ENCODE measurements at places on chromosomes 2 and 18.

DNA sequence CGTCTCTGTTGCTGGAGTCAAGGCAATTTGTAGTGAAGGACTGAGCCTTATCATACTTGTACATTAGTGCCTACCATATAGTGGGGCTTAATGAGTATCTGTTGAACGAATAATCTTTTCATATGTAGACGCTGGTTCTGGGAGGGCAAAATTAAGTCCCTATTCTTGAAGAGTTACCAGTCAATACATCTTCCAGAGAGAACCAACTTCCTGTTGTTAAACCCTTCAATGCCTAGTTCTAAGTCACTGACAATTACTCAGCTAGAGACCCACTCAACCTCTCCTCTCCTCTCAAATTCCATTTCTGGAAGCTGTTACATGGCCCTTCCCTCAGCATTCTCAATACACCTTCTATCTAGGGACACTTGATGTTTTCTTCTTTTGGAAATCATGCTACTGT, 1.1 kb upstream of the MOB4 start:
- no peak for DNase-seq

DNA sequence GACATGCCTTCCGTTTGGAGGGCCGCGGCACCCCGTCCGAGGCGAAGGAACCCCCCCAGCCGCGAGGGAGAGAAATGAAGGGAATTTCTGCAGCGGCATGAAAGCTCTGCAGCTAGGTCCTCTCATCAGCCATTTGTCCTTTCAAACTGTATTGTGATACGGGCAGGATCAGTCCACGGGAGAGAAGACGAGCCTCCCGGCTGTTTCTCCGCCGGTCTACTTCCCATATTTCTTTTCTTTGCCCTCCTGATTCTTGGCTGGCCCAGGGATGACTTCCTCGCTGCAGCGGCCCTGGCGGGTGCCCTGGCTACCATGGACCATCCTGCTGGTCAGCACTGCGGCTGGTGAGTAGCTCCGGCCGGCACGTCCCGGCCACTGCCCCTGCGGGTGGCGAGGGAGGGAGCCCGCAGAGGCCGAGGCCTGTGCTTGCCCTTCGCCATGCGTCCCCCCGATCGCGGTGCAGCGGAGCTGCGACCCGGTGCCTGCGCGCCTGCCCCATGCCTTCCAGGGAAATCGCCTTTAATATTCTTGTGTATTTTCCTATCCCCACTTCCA, 1.2 kb downstream of the BMPR2 start:
- DNase-seq, result peak; percentile 21

DNA sequence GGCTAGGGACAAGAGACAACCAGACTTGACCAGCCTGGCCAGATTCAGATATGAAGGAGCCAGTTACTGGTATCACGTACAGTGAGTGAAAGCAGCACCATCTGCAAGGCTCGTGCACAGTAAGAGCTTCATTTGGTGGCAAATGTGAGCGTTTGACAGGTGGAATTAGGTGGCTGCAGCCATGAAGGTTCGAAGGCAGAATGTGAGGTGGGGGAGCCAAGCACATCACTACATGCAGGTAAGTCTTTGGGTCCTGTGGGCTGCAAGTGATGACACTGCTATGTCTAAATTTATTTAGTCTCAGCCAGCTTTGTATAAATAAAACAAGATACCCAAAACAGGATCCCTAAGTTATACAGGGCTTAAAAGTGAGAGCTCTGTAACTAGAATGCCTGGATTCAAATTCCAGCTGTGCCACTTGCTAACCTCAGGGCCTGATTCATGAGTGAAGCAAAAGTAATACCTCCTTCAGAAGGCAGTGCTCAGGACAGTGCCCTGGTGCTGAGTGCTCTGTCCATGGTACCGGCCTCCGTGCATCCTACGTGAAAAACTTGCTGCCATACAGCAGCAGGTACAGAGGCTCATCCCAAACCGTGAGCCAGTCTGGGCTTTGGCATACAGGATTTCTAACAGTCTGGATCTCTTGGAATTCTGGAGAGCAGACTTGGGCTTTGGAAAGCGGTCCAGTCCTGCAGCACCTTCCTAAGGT, 18.6 kb downstream of the DDX18 start:
- no peak for DNase-seq

DNA sequence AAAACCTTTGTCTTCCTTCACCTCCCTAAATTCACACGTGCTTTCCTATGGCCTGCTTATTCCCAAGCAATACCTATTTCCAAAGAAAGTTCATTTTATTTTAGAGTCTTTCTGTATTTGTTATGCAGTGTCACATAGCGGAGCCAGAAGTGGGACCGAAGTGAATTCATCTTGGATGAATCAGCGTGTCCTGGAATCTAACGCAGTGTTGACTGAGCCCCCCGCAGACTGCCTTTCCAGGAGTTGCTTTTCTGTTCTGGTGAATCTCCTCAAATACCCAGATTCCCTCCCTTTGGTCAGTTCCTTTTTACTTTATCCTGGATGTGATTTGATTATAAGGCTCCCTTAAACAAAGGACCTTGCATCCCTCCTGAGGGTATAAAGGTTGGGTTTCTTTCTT, 10.8 kb downstream of the ALPP start:
- no peak for DNase-seq

DNA sequence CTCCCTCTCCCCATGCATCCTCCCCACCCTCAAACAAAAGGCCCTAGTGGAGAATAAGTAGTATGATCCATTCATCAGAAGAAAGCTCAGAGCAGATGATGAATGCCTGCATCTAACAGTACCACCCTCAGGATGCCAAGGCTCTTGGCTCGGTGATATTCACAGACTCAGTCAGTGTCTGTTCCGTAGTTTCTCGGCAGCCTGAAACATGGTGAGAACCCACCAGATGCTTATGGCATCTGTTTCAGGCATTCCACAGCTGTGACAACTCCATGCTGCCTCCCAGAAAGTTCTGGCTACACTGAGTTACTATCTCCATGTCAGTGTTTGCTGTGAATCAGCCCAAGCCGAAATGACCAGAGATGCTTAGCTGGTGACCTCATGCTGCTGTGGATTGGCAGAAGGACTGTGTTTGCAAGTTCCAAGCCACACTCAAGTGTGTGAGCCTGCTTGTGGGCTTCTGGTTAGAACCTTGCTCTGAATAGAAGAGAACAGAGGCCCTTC, 83.9 kb downstream of the WDSUB1 start:
- DNase-seq, result no peak

- DNase-seq, result no peak
These were observed 123.2 kb upstream of the LRP1B start for GRCh38 chr2:142254031-142254430.

DNA sequence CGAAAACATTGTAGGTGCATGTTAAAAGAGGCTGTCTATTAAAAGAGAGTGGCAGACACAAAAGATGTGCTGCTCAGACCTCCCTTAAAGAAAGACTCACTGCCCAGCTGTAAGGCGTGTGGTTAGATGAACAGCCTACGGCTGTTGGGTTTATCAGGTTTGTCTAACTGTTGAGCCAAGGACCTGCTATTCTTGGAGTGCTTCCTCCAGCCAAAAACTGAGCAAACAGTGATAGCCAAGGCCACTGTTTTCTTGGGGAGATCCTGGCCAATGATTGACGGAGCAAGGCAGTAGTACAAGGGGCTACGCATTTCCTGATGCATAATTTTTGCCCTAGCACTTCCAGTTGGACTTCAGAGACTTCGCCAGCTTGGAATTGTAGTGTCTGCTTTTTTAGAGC, 1.4 kb upstream of the RAB3GAP1 start:
- DNase-seq, result no peak

DNA sequence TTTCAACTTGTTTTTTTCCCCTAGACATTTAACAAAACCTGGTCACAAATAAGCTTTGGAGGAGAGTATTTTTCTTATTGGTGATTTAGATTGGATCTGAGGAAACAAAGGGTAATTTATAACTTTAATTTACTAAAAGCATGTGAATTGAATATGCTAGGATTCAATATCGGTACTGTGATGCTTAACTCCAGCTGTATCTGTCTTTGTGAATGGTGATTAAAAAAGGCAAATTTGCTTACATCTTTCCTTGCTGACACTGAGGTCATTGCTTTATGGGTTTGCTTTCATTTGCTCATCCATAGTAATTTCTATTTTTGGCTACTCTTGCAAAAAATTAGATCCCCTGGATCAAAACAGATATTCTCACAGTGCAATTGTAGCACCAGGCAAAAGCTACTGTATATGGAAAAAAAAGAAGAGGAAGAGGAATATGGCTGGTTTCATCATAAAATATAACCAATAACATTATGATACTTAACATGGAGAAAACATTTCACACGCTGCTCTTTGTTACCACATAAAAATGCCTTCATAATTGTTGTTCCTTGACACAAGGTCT, 832.0 kb upstream of the ZEB2 start:
- DNase-seq, result no peak

DNA sequence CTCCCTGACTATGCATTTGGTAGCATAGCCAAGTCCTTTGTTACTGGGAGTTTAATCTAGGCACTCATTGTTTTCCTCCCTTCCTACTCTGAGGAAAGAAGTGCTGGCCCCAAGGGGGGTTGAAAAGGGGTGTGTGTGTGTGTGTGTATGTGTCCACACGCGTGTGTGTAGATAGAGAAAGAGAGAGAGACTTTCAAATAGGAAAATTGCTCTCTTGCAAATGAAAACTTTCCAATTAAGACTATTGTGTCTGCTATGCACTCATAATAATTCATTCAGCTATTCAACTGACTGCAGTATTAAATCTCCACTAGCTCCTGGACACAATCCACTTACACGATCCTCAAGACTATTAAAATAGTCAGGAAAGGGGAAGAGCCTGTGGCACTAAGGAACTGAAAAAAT, 92.9 kb upstream of the CSRNP3 start:
- DNase-seq, result peak; percentile 14

- no peak for DNase-seq
These were observed 37.9 kb upstream of the RPL31 start for GRCh38 chr2:100964222-100964621.

DNA sequence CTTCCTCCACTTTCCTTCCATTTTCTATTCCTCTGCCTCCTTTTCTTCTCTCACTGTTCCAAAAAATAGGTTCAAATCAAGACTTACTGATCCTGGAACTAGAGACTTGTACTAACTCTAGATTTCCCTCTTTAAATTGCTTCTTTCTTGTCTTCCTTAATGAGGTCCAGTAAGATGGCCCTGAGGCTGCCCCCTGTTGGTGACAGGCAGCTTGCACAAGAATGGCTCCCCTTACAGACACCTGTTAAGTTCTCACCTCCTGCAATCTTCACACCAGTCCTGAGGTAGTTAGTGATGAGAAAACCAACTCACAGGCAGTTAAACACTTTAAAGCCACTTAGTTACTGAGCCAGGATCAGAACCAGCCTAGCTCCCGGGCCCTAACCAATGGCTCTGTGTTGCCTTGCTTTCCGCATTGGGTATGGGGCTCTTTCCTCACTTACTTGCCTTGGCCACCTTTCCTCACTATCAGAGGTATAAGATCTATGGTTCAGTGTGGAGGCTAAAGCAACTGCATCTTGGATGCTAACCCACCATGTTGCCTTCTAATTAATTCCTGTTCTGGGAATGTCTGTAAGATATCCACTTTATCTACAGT, 130.6 kb downstream of the AKAIN1 start:
- no peak for DNase-seq

GRCh38 chr2:67670747-67671183, 273.6 kb downstream of the ETAA1 start:
- DNase-seq, result no peak

DNA sequence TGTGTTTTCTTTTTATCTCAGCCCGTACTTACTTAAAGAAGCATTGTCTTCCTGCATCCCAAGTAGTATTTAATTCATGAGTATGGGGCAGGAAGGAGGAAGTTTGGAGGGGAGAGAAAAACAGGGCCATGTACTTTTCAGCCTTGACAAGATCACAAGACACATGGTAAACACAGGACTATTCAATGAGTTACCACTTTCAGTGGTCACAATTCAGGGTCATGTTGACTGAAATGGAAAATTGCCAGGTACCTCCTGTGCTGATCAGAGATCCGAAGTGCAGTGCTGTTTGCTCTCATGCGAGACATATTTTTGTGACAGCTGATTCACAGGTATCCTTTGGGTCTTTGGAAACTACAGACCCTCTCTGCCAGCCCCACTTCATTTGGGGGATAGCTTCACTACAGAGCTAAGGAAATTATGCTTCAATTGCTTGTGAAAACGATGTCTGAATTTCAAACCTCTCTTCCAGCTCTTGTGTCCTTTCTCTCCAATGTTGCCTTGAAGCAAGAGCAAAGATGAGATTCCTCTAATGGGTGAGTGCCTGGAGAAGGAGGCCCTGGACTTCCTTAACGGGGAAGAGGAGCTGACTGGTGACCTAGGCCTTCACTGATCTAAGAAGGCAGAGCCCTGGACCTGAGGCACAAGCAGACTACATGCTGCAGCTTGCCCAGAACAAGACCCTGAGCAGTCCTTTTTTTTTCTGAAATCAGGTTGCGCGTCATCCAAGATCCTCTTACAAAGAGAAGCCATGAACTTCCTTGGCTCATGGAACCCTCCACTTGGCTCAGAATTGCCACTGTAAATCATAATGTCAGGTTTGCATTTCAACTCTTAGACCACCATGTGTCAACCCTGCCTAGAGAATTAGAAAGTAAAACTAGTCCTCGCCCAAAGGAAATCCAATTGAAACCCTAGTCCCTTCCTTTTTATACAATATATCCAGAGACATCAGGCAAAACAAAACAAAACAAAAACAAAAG, 44.1 kb downstream of the EVA1A start:
- peak; percentile 94 for DNase-seq

Measured in foreskin melanocyte (primary cell).